ENCODE measurements at places on chromosomes 5 and 9. TPM values are rescaled to one million over a fixed set of nuclear protein-coding genes. Genes with fewer than 3 reads are reported as not detected.

Gene CNTNAP3
- total RNA-seq, result not detected

Gene TAF11L5
- total RNA-seq, result not detected

Gene SPINK7
- total RNA-seq, result not detected

Gene PCDHA12
- total RNA-seq, result not detected

Gene PRSS3
- not detected for total RNA-seq

Gene F12
- 1.6 TPM for total RNA-seq

Gene SPATA31D4
- total RNA-seq, result not detected

Gene FOXD4L4
- total RNA-seq, result 0.13 TPM

Gene PSD2
- not detected for total RNA-seq

GRCh38 chr5:35859101-35859661 lies 2.5 kb downstream of the IL7R start:
- DNase-seq, result no peak
- peaks cover 86% of the 10 kb centered on the region for H3K4me1 ChIP-seq
- H3K27ac ChIP-seq, result peak overlapping the region; percentile 66
- H3K4me3 ChIP-seq, result peak overlapping the region; percentile 81
- H3K27me3 ChIP-seq, result no peaks in the 10 kb centered on the region

DNA sequence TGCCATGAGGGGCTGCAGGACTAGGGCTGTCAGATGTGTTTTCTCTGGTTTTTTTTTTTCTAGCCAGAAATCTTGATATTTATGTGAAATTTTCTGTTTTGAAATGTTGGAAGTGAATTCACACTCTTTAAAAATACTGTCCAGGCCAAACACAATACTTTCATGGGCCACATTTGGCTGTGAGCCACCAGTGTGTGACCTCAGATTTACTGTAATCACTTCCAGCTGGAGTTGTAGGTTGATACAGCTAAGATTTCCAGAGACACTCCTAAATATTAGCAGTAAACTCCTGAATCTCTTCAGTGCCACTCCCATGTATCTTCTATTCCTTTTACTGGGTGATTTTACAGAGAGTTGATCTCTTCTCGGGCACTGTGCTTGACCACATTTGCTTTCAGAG lies 92.2 kb upstream of the CKMT2 start:
- no peak overlapping the region for H3K4me3 ChIP-seq
- no peak overlapping the region for H3K27ac ChIP-seq
- no peaks in the 10 kb centered on the region for H3K36me3 ChIP-seq

- no peak overlapping the region for H3K4me3 ChIP-seq
- peaks cover 13% of the 10 kb centered on the region for H3K27me3 ChIP-seq
- peak; percentile 35 for DNase-seq
- peak overlapping the region; percentile 37 for H3K27ac ChIP-seq
- H3K36me3 ChIP-seq, result no peaks in the 10 kb centered on the region
Measured at GRCh38 chr9:134858051-134858841, 22.4 kb upstream of the FCN2 start.

- no peak overlapping the region for H3K27ac ChIP-seq
- H3K27me3 ChIP-seq, result peaks cover 12% of the 10 kb centered on the region
- H3K36me3 ChIP-seq, result no peaks in the 10 kb centered on the region
- no peaks in the 10 kb centered on the region for H3K4me1 ChIP-seq
- H3K4me3 ChIP-seq, result no peak overlapping the region
- DNase-seq, result no peak
Measured at GRCh38 chr9:136597965-136598364, 52.1 kb upstream of the NOTCH1 start.

DNA sequence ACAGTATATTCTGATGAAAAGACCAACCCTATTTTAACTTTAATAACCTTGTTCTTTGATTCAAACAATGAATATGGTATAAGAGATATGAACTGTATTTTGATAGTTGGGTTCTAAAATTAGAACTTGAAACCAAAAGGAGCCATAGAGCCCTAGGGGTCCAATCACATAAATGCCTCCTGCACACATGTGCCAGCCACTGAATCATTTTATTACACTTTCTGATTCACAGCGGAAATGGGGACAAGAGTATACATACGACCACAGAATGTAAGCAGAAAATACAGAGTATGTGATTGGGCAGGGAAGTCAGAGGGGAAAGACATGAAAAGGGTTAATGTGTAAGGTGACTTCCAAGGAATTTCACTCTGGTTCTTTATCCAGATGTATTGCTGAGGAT lies 1000.2 kb downstream of the NR2F1-AS1 start:
- DNase-seq, result no peak
- no peaks in the 10 kb centered on the region for H3K27me3 ChIP-seq
- no peak overlapping the region for H3K27ac ChIP-seq
- no peaks in the 10 kb centered on the region for H3K4me1 ChIP-seq

DNA sequence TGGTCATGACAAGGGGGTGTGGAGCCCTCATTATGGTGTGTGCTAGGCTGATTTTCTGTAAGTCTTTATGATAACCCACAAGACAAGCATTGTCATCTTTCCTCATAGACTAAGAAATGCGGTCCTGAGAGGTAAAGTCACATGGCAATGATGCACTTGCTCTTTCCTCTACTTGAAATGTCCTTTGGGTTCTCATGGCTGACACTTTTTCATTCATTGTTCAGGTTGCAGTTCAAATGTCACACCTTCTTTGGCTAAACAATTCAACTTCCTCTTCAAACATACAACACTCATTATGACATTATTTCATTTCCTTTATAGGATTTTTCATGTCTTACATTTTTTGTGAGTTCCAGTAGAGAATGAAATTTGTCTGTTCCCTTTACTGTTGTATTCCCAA lies 323.6 kb upstream of the PRR16 start:
- H3K4me1 ChIP-seq, result no peaks in the 10 kb centered on the region
- no peak overlapping the region for H3K4me3 ChIP-seq
- no peaks in the 10 kb centered on the region for H3K27me3 ChIP-seq
- no peak overlapping the region for H3K27ac ChIP-seq
- no peak for DNase-seq
- no peaks in the 10 kb centered on the region for H3K36me3 ChIP-seq

DNA sequence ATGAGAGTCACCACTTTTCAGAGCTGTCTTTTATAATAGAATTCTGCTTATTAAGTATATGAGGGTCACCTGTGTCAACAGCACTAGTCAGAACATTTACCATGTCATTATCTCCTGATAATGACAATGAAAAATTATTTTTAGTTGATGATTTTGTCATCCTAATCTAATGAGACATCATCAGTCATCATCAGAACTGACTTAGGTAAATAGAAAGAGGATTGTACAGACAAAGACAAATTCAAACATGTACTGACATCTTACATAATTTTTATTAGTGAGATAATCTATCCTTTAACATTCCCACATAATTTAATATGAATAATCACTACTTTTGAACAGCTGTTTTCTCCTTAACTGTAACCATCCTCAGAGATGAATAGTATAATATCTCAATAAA lies 22.6 kb downstream of the CDH9 start:
- DNase-seq, result no peak
- no peaks in the 10 kb centered on the region for H3K36me3 ChIP-seq
- no peak overlapping the region for H3K27ac ChIP-seq
- H3K4me3 ChIP-seq, result no peak overlapping the region
- no peaks in the 10 kb centered on the region for H3K27me3 ChIP-seq

- no peaks in the 10 kb centered on the region for H3K4me1 ChIP-seq
- H3K27me3 ChIP-seq, result no peaks in the 10 kb centered on the region
- no peak overlapping the region for H3K27ac ChIP-seq
- H3K4me3 ChIP-seq, result no peak overlapping the region
Measured at GRCh38 chr5:174272671-174273070, 227.2 kb downstream of the NSG2 start.

DNA sequence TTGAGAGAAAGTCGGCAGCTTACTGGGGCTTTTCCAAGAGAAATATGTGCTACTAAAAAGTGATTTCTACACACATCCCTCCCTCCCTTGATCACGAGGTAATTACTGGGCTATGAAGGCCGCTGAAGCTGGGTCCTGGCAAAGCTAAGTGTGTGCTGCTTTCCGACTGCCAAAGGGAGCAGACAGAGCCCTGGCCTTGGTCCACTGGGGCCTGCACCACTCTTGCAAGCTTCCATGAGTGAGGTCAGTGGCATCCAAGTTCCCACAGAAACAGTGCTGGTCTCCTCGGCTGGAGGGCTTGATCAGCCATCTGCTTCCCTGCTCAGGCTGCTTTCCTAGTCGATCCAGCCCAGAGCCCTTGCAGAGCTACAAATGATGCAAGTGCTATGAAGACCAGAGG lies 154.8 kb upstream of the LHFPL2 start:
- DNase-seq, result no peak
- H3K27ac ChIP-seq, result no peak overlapping the region
- no peaks in the 10 kb centered on the region for H3K27me3 ChIP-seq
- peaks cover 2% of the 10 kb centered on the region for H3K4me1 ChIP-seq

- no peaks in the 10 kb centered on the region for H3K36me3 ChIP-seq
- H3K27me3 ChIP-seq, result peaks cover 10% of the 10 kb centered on the region
- no peaks in the 10 kb centered on the region for H3K4me1 ChIP-seq
- H3K27ac ChIP-seq, result no peak overlapping the region
- no peak for DNase-seq
Measured at GRCh38 chr5:59673438-59674058, 220.0 kb downstream of the PDE4D start.

- H3K36me3 ChIP-seq, result no peaks in the 10 kb centered on the region
- H3K4me3 ChIP-seq, result no peak overlapping the region
- H3K27me3 ChIP-seq, result no peaks in the 10 kb centered on the region
Measured at GRCh38 chr5:178330791-178331404, 98.3 kb upstream of the PHYKPL start.

DNA sequence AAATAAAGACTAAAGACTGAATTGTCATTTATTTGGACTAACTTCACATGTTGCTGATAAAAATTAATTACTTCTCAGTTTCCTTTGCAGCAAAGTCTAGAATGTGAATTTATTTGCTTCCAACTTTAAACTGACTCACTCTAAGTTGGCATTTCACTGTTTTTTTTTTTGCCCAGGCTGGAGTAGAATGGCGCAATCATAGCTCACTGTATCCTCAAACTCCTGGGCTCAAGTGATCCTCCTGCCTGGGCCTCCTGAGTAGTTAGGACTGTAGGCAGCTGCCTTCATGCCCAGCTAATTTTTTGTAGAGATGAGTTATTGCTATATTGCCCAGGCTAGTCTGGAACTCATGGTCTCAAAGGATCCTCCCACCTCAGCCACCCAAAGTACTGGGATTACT lies 3.5 kb downstream of the CCNB1 start:
- no peak for DNase-seq
- H3K36me3 ChIP-seq, result peaks cover 80% of the 10 kb centered on the region
- no peak overlapping the region for H3K27ac ChIP-seq
- no peak overlapping the region for H3K4me3 ChIP-seq

GRCh38 chr5:3103262-3103811 lies 351.9 kb upstream of the IRX2 start:
- H3K27ac ChIP-seq, result no peak overlapping the region
- no peaks in the 10 kb centered on the region for H3K36me3 ChIP-seq
- H3K4me1 ChIP-seq, result no peaks in the 10 kb centered on the region
- H3K27me3 ChIP-seq, result peaks cover 6% of the 10 kb centered on the region
- no peak for DNase-seq

GRCh38 chr9:107945493-107945892 lies 455.9 kb upstream of the KLF4 start:
- H3K36me3 ChIP-seq, result no peaks in the 10 kb centered on the region
- no peak overlapping the region for H3K27ac ChIP-seq
- no peaks in the 10 kb centered on the region for H3K4me1 ChIP-seq
- no peaks in the 10 kb centered on the region for H3K27me3 ChIP-seq
- H3K4me3 ChIP-seq, result no peak overlapping the region
- DNase-seq, result no peak

- no peaks in the 10 kb centered on the region for H3K4me1 ChIP-seq
- DNase-seq, result no peak
- no peaks in the 10 kb centered on the region for H3K27me3 ChIP-seq
- H3K36me3 ChIP-seq, result no peaks in the 10 kb centered on the region
- H3K4me3 ChIP-seq, result no peak overlapping the region
- no peak overlapping the region for H3K27ac ChIP-seq
Measured at GRCh38 chr9:1440256-1440655, 390.1 kb downstream of the DMRT2 start.

DNA sequence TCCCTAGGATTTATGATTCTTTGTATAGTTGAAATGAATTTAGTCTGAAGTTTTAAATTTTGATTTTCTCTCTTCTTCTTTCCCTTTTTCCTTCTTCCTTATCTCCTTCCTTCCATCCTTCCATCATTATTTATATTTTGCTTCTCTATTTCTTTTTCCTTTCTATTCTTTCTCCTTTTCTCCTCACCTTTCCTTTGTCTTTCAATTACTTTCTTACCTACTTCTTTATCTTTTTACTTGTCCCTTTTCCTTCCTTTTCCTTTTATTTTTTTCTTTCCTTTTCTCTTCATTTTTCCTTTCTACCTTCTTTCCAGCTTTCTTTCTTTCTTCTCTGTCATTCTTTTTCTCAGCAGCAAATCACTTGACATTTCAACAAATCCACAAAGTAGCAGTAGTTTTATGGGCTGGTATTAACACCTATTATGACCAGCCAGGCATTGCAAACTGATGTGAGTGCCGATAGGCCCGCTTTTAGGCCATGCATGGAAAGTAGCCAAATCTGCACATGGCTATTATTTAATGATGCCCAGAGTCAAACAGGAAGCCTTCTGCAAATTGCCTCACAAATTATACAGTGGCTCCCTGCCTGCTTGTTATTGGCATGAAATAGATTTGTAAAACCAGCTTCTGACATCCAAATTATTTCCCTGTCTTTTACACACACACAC lies 37.1 kb upstream of the NR3C1 start:
- H3K27me3 ChIP-seq, result peaks cover 2% of the 10 kb centered on the region
- DNase-seq, result no peak
- no peaks in the 10 kb centered on the region for H3K36me3 ChIP-seq
- peaks cover 14% of the 10 kb centered on the region for H3K4me1 ChIP-seq

- H3K27ac ChIP-seq, result no peak overlapping the region
- DNase-seq, result no peak
- no peaks in the 10 kb centered on the region for H3K27me3 ChIP-seq
- H3K36me3 ChIP-seq, result no peaks in the 10 kb centered on the region
Measured at GRCh38 chr9:14517154-14517906, 175.9 kb downstream of the ZDHHC21 start.

DNA sequence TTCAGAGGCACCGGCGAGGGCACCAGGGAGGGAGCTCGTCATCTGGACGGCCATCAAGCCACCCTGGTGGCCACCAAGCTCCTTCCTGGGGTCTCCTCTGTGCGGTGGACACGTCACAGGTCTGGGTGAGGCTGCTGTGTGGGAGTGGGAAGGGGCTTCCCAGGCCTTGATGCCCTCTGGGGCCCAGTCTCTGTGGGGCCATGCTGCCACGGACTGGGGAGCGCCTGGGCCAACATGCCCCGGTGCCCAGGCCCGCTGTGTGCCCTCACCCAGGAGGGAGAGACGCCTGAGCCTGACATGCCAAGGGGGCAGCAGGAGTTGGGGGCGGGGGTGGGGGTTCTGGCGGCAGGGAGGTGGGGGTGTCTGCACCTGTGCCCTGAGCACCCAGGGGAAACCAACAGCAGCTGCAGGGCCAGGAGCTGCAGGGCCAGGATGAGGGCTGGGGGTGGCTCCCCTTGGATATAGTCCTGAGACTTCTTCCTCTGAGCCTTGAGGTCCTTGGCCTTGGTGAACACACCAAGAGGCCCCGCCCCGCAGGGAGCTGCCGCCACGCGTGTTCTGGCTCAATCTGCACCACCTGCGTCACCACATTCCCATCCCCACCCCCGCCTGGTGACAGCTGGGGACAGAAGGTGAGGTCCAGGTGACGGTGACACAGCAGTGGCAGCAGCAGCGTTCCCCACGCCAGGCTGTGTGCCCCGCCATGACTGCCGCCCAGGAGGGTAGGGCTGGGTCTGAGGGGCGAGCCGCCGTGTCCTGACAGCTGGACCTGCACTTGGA lies 15.3 kb upstream of the SEC16A start:
- H3K27me3 ChIP-seq, result no peaks in the 10 kb centered on the region
- H3K36me3 ChIP-seq, result peaks cover 29% of the 10 kb centered on the region
- H3K4me3 ChIP-seq, result no peak overlapping the region
- no peaks in the 10 kb centered on the region for H3K4me1 ChIP-seq
- H3K27ac ChIP-seq, result no peak overlapping the region

GRCh38 chr5:32852976-32853375 lies 141.9 kb downstream of the NPR3 start:
- no peaks in the 10 kb centered on the region for H3K4me1 ChIP-seq
- no peaks in the 10 kb centered on the region for H3K36me3 ChIP-seq
- H3K27ac ChIP-seq, result no peak overlapping the region
- no peak for DNase-seq

Data from activated CD4-positive, alpha-beta memory T cell treated with anti-CD3 and anti-CD28 coated beads, Interleukin-2, amount 10 ng/mL, durations not matched to agents 7 days and 5 days (primary cell).